Islet precursor cell (in vitro differentiated cells): ENCODE measurements at places on chromosomes 11 and 22.

GRCh38 chr11:75562048-75562835, at the start of gene SERPINH1:
Gene SERPINH1 (plus strand): TSS chr11:75562253. CDS start chr11:75566350, 4,097 bp downstream.
- peak; percentile 95 for DNase-seq

GRCh38 chr11:114262681-114263512, 33.3 kb upstream of the NNMT start:
- DNase-seq = peak; percentile 72

DNA sequence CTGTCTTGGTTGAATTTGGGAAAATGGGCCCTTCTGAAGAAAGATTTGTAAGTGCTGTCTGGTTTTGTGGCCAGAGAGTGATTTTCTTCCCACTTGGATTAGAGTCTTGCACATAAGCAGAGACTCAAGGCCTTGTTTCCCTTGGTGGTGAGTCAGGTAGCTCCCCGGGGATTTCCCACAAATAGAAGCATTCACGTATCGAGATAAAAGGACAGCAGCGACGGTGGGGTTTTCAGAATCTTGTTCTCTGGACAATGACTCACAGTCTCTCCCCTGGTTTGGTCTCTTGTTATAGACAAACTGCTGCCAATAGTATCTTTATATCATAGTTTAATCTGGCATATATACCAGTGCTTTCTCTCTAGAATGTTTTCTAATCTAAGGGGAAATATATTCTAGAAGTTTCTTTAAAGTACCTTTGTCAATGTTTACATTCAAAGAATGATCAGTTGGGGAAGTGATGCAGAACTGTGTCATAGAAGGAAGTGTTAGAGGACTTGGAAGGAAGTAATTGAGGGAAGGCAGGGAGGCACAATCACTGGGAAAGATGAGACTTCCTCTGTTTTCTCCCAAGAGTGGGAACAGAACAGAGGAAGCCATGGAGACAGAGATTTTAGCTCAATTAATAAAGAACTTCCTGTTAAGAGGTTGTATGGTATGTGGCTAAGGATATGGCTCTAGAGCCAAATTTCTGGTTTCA, 18.1 kb downstream of the POLA2 start:
- peak; percentile 82 for DNase-seq

- DNase-seq = no peak
Observed at GRCh38 chr22:32817137-32817730, 15.7 kb downstream of the TIMP3 start.

DNA sequence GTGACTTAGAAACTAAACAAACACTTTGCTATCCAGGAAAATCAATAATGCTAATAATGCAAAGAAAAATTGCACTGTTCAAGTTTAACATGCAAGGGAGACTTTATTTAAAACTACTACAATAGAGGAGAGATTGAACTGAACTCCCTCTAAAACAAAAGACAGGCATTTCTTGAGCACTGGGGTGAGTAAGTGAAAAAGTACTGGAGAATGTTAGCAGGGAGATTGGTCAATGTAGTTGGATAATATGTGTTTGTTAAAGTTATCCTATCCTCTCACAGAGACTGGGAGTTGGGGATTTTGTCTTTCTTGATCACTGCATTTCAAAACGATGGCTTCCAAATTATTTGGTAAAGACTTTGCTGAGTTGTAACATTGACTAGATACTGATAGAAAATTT, 77.6 kb downstream of the LUZP2 start:
- no peak for DNase-seq

DNA sequence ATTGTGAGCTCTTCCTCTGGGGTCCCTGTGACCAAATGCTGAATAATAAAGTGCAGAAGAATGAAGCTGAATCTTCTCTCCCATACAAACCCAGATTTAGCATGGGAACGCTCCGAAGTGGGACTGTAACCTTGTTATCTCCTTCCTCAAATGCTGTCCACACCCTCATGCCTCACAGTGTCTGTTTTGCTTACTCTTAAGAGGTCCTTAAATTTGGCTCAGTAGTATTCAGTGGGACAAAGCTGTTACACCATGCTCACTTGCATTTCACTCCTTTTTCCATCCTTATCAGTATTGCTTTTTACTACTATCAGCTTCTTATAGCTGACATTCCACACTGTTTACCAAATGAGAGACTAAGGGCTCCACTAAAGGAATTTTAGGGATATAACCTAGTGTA, 13.8 kb upstream of the AMOTL1 start:
- peak; percentile 29 for DNase-seq

- DNase-seq = no peak
Observed at GRCh38 chr22:19134874-19135273, 3.8 kb downstream of the TSSK2 start.

DNA sequence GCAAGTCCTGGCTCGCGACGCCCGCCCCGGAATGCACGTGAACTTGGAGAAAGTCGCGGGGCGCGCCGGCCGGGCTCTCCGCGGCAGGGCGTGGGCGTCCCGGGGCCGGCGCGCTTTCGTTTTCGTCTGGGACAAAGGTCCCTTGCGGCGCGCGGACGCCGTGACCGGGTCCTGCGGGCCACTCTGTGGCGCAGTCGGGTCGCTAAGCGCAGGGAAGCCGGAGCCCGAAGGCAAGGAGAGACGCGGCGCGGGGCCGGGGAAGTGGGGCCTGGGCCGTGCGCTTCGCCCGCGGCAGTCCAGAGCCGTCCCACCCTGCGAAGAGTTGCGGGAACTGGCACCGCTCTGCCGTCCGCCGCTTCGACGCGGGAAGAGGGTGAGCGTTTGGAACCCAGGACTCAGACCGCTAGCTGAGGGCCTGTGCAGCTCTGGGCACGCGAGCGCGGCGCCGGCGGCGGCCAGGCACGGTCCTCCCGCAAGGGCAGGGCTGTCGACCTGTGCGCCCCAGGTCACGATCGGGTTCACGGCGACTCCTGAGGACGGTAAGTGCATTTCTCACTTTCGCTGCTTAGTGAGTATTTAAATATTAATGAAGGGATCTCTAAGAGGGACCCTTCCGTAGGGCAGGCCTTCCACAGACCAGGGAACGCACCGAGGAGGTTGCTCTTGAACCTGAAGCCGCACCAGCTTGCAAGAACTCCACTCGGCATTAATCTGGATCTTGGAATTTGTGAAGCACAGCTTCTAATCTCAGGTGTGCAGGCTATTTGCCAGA, 78.0 kb upstream of the PPARA start:
- DNase-seq = no peak

DNA sequence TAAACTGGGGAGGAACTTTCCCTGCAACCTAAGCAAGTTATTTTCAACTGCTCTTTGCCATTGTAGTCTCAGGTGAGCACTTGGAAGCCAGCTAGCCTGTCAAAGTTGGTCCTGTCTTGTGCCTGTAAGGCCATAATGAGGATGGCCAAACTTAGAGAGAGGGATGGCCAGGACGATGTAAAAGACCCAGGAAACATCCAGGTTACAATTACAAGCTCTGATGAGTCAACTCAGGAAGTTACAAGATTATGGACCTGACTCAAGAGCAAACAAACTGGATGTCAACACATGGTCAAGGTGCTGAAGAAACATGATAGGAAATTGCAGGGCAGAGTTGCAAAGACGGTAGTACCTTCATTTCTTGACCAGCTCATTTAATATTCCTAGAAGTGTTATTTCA, 1.6 kb downstream of the GTPBP1 start:
- no peak for DNase-seq

GRCh38 chr11:106091480-106092123, 14.1 kb downstream of the AASDHPPT start:
- no peak for DNase-seq

DNA sequence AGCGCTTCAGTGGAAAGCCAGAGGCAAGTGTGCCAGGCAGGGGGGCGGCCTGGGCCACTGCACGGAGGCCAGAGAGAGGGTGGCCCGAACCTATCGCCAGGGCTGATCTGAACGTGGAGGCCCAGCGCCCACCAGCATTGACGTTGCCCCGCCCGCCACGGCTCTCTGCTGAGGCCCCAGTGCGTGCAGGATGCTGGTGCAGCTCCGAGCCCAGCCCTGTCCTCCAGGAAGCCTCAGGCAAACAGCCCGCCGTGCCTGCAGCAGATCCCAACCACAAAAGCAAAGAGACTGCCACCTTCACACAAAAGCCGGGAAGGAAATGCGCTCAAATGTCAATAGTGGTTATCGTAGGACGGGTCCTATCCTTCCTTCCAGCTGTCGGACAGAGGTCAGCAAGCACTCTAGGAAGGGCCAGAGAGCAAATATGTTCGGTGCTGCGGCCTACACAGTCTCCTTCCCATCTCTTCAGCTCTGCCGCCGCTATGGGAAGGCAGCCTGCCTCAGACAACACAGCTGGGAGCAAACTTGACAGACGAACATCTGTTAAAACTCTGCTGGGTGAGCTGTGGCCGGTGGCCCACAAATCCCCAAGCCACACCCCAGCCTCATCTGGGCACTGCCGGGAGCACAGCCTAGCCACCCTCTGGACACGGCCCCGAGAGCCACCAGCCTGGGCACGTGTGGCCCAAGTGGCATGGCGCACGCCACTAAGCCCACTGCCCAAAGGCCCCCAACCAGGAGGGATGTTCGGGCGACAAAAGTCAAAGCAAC, 146.2 kb downstream of the CRYBB2 start:
- no peak for DNase-seq

DNA sequence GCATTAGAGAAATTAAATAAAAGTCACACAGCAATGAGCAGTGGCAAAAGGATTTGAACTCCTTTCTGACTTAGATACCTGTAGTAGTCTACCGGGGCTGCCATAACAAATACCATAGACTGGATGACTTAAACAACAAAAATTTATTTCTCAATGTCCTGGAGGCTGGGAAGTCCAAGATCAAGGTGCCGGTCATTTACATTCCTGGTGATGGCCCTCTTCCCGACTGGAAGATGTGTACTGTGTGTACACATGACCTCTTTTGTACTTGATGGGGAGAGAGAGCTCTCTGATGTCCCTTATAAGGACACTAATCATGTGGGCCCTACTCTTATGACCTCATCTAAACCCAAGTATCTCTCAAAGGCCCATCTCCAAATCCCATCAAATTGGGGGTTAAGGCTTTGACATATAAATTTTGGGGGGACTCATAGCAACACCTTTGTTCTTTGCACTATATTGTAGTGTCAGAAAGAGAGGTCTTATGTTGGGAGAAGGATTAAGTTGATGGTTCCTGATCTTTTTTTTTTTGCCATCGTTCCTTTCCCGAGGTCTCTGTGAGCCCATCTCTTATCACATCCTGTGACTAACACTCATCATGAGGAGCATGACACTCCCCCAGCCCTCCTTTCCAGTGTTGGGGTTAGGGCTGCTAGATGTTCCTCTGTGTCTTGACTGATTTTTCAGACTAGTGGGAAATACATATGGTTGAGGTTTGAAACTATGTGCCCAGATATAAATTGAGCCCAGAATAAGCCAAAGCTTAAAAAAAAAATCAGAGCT, 104.3 kb downstream of the TRAF6 start:
- DNase-seq = no peak

DNA sequence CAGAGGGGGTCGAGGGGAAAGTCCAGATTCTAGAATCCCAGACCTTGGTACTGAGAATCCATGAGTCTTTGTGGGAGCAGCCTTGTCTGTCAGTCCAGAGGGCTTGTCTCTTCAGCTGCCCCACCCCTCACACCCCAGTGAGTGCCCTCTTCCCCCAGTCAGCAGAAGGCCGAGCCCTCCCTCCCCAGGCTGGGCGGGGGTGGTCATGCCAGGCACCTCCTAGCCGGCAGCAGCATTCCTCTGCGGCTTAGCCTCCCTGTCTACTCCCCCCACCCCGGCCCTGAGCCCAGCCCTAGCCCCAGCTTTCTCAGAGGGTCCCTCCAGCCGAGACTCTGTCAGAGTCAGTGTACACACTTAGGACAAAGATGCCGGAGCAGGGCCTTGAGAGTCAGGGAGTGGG, 4.6 kb downstream of the SOX10 start:
- DNase-seq = peak; percentile 50

DNA sequence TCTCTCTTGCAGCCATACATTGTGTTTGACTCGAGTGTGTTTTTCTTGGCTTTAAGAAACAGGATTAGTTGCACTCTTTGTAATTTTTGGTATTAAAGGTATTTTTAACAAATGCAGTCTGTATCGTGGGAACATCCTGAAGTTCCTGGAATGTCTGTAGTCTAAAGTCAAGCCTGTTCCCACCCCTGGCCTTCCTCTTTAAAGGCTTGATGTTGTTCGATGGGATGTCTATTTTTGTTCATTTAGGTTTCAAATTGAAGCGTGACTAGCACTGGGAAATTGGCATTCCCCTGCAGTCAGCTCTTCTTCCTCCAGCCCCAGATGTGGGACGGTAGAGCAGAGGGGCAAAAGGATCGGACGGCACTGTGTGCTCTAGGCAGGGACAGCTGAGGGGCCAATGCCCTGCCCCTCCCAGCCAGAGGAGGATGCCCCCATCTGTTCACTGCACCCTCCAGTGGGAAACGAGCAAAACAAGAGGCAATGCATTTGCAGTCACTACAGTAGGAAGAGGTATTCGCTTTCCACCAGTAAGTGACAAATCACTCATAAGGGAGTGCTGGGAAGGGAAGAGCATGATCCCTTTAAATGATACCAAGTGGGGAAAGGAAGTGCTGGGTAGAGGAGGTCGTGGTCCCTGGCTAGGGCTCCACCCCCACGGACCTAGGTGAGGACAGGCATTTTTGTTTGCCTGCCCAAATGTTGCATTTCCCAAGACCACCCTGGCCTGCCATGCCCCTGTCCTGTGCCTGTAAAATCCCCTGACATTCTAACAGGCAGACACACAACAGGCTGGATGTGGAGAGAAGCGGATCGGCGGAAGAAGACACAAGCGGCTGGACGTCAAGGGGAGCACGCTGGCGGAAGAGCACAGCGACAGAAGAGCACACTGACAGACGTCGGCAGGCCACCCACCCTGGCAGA, 47.4 kb upstream of the SEPTIN5 start:
- DNase-seq = no peak

DNA sequence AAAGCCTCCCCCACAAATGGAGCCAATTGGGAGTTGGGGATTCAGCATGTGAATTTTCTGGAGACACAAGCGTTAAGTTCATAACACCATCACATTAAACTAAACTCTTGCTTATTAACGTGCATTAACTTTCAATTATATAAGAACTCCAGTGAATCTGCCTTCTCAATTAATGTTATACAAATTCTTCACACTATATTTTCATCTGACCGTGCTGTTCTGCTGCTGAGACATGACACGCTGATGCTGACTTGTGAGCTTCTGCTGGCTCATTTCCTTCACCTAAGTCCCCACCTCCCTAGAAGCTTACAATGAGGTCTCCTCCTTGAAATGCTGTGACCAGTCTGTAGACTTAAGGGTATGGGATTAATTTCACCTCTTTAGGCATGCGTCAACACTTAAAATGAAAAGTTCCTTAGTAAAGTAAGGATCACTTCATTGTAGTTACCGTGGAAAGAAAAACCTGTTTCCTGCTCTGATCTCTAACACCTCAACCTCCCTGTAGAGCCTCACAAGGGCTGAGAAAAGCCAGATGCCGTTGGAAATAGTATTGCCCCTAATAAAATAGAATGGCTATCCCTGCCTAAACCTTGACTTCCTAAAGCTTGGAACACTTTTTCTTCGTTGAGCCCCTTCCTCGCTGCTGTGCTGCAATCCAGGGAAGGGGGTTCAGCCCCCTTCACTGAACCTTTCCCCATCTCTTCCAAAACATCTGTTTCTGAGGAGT, 2.2 kb downstream of the HBG2 start:
- DNase-seq = no peak

GRCh38 chr22:25404928-25405816, 159.3 kb upstream of the GRK3 start:
- no peak for DNase-seq

- peak; percentile 90 for DNase-seq
Observed at GRCh38 chr11:118998822-118999221, 884 bp downstream of the CENATAC start.

- DNase-seq = no peak
Observed at GRCh38 chr11:134438542-134439537, 26.8 kb upstream of the B3GAT1 start.
